Right cardiac atrium (tissue), 5 donors: ENCODE measurements at places on chromosomes 13 and 19.

GRCh38 chr13:77698201-77699058, 943 bp downstream of the SLAIN1 start:
- peak; percentile 69 for DNase-seq

- DNase-seq = no peak
Observed at GRCh38 chr13:24323036-24323738, 13.8 kb downstream of the C1QTNF9 start.

GRCh38 chr13:29693275-29693945, 97.9 kb upstream of the SLC7A1 start:
- DNase-seq = no peak

- no peak for DNase-seq
Observed at GRCh38 chr19:9052894-9053293, 34.0 kb upstream of the OR1M1 start.
